ENCODE measurements at places on chromosomes 7 and 10. TPM values are rescaled to one million over a fixed set of nuclear protein-coding genes. Genes with fewer than 3 reads are reported as not detected.

GRCh38 chr7:70142247-70142932 lies 544.1 kb downstream of the AUTS2 start:
- no peak for DNase-seq

DNA sequence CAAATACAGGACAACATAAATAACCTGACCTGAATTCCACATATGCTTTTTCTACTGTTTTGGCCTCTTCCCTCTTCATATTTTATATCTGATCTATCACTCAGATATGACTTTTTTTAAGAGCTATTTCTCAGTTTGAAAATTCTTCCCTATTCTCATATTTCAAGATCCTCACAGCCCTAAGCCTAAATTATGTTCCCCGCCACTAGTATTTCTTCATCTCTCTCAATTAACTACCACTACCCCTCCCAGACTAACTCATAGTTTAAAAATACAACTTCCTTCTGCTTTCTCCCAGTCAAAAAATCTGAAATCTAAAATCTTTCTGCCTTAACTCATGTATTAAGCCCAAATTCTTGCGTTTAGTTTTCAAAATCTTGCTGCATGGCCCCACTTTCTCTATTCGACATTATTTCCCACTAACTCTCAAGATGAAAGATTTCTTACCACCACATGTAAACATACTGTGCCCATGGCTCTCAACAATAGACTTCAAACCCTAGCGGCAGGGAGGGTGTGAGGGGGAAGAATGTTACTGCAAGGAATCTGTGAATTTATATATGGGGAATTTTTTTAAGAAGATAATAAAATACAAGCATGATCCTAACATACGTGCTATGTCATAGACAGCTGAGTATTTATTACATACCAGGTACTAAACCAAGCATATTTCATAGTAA lies 64.6 kb downstream of the TFEC start:
- DNase-seq: no peak

Gene ZNF503
- total RNA-seq: 3.6 TPM

Gene MBL2
- total RNA-seq: 0.17 TPM

Gene LEP
- 0.07 TPM for total RNA-seq

All from colonic mucosa (tissue), 4 donors.